Natural killer cell treated with Interleukin-12 subunit alpha and Interleukin-12 subunit beta and Interleukin-15 and Interleukin-18, amount 100 ng/mL, for 72 hours (primary cell): ENCODE measurements at places on chromosomes 5 and 9. TPM values are rescaled to one million over a fixed set of nuclear protein-coding genes. Genes with fewer than 3 reads are reported as not detected.

FAM151B gene
- not detected for total RNA-seq

PCDHGA4 gene
- total RNA-seq: 0.50 TPM

CAMK2A gene
- total RNA-seq: not detected

CCDC183 gene
- 0.45 TPM for total RNA-seq

TLR4 gene
- 0.24 TPM for total RNA-seq

BHMT2 gene
- total RNA-seq: not detected
